GM23248 (cell line): ENCODE measurements at places on chromosomes 3 and 15.

- no peak for DNase-seq
Observed at GRCh38 chr3:45564172-45564571, 30.4 kb upstream of the LIMD1 start.

DNA sequence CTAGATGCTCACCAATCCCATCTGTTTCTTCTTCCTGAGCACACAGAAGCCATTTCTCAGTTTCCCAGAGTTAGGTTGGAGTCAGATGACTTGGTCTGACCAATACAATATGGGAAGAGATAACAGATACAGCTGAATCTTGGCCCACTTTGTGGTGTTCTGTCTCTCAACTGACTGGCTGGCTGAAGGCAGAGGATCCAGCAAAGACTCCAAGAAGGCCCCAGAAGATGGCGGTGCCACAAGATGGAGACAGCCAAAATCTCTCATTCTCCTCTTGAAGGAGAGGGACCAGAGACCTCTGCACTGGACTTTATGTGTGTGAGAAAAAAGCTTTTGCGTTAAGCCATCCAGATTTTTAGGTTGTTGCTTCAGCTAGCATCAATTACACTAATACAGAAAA, 8.2 kb upstream of the OXSR1 start:
- no peak for DNase-seq

DNA sequence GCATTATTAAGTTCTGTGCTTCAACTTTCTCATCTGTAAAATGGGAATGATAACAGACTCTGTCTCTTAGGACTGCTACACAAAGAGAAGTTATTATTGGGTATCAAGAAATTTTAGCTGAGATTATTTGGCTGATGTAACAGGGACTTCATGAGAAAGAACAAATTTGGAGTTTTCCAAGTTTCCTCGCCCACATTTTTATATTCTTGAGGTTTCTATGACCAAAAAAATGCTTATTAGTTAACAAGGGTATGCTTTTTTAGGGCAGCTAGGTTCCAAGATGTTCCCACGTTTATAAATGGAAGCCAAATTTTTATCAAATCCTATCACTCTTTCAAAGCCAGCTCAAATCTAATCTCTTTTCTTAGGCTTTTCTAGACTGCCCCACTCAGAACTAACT, 50.6 kb upstream of the C3orf80 start:
- DNase-seq = no peak

DNA sequence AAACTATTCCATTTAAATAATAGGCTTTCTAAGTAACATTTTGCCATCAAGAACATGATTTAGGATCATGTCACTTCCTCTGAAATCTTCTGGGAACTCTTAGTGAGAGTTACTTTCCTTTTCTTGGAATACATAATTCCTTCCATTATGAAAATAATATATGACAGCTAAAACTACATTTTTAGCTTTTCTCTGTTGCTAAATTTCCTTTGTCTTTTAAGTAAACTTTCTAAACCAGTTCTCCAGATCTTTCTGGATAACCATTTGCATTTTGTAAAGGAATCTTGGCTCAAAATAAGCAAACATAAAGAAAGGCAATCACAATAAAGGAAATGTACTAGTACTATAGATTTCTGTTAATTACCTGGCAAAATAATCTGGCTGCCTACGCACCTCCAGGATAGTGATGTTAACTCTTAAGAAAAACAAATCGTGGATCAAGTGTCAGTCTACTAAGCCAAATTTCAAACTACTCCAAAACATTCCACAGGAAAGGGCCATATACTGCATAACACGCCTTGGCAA, 165.7 kb downstream of the ZNF385D start:
- DNase-seq = no peak

DNA sequence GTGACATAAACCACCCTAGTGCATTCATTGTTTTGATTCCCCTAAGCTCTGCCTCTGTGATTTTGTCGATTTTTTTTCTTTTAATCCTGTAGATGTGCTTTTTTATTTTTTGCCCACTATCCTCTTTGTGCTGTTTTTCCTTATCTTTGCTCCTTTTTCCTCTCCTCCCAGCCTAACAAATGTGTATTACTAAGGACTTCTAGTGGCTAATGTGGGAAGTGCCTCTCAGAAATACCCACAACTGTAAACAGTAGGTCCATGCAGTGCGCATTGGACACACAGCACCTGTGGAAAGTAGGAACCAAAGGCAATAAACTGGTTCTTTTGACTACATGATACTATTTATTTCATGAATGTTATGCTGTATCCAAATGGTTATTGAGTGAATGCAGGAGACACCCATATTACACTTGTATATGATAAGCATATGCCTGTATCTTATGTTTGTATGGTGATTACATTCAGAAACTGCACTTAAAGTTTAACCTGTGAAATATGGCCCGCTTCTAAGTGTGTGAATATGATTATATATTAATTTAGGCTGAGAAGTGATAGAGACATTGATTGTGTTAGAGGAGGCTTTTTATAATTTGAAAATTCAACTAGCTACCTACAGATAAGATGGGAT, 147.8 kb downstream of the PLCL2 start:
- peak; percentile 52 for DNase-seq

- peak; percentile 61 for DNase-seq
Observed at GRCh38 chr3:79515072-79515471, 252.7 kb downstream of the ROBO1 start.

DNA sequence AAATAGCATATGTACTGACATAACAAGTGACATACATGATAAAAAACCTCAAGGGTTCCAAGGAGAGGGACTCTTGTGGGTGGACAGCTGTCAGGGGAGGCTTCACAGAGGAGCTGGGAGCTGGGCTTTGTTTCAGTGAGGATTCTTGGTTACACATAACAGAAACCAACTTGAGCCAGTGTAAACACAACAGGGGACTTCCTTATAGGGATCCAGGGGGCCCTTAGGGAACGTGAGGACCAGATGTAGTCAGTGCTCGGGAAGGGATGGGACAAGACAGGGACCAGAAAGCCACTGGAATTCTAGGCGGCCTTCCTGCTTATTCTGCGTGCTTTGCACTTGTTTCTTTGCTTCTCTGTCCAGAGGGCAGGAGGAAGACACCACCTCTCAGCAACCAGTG, 34.9 kb downstream of the SNAPC5 start:
- DNase-seq = no peak

DNA sequence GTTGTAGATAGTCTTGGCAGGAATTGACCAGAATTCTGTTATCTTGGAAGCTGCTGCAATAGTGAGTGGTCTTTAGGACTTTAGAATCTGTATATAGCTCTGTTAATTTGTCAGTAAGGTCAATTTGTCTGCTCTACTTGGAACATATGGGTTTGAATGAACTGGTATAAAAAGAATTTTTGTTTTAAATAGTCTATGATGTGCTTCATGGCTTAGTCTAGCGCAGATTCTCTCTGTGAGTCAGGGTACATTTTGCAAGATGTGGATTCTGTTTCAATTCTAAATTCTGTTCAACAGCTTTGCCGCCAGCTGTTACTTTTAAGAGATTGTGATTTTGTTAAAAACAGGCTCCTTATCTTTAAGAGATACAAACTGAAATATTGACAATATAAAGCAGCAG, 135.9 kb upstream of the AGBL1 start:
- no peak for DNase-seq

DNA sequence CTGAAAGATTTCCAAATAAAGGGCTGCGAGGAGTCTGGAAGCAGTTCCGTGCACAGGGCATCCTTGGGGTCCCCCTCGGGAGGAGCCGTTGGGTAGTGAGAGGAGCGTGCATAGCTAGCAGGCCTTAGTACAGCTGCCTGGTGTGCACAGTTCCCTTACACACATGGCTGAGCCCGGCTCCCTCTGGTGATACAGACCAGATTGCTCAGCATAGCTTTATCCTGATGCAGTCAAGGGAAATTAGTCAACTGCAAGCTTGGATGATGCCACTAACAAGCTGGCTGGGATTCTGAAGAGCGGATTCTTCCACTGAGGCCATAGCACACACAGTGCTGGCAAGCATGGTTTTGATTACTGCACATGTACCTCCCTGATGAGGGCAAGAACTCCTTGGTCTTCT, 349.4 kb downstream of the LRTM1 start:
- DNase-seq = peak; percentile 51

- no peak for DNase-seq
Observed at GRCh38 chr3:154759966-154760365, 320.2 kb upstream of the MME start.

GRCh38 chr3:143192193-143192592, 72.6 kb downstream of the CHST2 start:
- DNase-seq = no peak

DNA sequence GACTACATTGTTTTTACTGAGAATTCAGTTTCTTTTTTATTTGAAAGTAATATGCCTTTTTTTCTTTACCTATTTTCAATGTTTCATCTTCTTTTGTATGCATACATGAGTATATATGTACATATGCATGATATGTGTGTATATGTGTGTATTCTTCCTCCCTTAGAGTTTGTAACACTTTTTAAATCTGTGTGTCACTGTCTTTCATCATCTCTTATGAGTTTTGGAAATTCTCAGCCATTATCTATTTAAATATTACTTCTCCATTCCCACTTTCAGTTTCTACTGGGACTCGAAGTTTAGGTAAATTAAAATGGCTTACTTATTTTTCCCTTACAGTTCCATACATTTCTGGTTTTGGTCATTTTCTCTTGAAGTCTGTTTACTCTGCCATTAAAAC, 754.1 kb downstream of the GRM7 start:
- DNase-seq = no peak

DNA sequence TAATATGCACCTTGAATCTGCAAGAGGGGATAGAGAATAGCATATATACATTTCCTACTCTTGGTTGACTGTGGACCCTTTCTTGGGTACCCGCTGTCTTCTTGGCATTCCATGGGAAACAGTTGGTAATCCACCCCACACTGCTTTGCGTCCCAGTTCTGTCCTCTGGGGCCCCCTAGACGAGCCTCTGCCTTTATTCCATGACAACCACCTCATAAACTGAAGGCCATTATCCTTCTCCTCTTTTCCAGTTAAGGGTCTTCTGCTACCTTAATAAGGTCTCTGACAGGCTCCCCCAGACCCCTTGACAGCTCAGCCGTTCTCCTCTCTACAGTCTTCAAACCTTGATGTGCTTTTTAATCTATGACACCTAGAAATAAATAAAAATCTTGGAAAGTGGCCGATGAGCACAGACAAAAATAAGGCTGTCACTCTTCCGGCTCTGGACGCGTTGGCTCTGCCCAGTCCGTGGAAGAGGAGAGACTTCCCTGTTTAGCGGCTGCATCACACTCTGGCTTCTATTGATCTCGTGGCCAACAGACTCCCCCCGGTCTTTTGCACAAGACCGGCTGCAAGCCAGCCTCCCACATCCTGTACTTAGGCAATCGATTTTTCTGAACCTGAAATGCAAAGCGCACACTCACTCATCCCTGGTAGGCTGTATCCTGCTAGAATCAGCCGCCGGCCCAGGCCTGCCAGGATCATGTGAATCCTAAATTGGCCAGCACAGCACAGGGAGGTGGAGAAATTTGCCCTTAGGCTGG, 251.0 kb upstream of the TLE3 start:
- DNase-seq = peak; percentile 76

DNA sequence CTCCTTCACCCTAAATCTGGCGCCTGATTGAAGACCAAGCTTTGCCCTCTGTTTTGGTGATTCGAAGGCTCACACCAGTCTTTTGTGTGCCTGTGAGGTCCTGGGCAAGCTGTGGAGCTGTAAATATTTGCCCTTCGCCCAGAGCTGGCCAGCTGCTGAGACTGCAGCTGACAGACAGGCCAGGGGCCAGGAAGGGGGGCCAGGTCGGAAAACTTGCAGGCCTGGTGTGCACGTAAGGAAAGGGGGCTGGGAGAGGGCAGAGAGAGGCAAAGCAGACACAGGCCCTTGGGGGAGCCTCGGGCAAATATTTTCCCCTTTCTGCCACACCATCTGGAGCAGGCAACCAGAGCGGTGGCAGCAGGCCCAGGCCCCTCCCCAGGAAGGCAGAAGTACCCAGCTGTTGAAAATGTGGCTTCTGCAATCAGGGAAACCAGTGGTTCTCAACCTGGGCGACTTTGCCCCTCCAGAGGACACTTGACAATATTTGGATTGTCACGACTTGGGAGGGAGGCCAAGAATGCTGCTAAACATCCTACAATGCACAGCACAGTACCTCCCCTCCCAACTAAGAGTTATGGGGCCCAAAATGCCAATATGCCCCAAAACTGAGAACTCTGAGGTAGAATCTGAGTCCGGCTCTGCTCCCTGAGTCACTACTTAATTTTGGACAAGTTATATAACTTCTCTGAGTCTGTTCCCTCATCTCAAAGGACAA, 2.5 kb downstream of the PDZRN3 start:
- DNase-seq = peak; percentile 65

DNA sequence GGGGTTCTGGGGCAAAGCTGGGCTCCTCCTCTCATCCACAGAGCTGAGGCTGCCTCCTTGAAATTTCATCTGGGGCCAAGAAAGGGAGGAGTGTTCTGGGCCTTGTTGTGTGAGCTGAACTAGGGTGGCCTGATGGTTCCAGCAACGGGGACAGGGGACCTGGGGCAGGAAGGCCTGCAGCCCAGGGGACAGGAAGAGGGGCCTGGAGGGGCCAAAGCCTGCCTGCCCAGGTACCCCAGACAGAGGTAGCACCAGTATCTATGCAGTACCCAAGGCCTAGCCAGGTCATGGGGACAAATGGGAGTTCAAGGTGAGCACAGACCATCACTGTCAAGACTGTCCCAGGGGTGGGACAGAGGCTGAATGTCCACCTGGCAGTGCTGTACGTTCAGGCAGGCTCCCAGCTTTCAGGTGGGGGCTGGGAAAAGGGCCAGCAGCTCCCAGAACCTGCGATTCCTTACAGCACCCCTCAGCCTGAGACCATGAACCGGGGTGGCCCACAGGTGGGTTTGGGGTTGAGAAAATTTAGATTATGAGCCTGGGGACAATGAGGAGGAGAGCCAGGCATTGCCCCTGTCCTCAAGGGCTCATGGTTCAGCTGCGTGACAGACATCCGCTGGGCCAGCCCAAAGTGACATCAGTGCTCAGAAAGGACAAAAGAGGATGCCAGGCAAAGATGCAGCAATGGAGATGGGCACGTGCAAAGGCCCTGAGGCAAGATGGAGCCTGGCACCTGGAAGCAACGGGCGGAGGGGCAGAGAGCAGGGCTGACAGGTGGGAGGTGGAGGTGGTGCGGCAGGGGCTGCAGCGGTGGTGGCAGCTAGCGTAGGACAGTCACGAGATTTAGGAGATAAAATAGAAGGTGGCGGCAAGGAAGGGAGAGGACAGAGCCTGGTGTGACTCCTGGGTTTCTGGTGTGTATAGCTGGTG, 28.0 kb downstream of the PSTPIP1 start:
- no peak for DNase-seq

GRCh38 chr3:154304116-154304786, 20.0 kb downstream of the DHX36 start:
- peak; percentile 77 for DNase-seq

- DNase-seq = peak; percentile 16
Observed at GRCh38 chr15:30023798-30024295, 58.9 kb upstream of the GOLGA8J start.

DNA sequence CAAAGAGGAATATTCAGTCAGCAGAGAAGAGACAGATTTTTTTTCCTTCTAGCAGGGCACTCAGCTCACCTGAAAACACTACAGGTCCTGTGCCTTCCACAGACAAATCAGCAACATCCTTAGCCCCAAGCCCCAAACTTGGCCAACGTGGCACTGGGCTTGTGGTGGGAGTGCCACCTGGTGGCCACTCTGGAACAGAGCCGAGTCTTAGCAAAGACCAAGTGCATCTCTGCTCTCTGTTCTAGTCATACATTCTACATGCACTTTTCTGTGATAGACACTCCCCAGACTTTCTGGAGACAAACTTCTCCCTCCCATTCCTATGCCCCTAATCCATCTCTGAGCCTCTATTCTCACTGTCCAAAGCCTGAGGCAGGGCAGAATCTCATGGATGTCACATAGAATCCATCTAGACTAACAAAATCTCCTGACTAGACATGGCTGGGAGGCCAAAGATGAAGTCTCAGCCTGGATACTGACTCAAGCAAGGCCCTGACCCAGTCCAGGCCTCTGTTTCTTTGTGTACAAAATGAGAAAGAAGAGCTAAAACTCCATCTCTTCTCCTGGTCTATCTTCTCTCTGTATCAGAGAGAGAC, 5.1 kb upstream of the SEMA7A start:
- peak; percentile 89 for DNase-seq
